ENCODE measurements at places on chromosomes 7 and 10. TPM values are rescaled to one million over a fixed set of nuclear protein-coding genes. Genes with fewer than 3 reads are reported as not detected.

Gene TFPI2
- polyA plus RNA-seq = 10.8 TPM

GRCh38 chr7:35605760-35606159 lies 89.2 kb downstream of the HERPUD2 start:
- DNase-seq = no peak

DNA sequence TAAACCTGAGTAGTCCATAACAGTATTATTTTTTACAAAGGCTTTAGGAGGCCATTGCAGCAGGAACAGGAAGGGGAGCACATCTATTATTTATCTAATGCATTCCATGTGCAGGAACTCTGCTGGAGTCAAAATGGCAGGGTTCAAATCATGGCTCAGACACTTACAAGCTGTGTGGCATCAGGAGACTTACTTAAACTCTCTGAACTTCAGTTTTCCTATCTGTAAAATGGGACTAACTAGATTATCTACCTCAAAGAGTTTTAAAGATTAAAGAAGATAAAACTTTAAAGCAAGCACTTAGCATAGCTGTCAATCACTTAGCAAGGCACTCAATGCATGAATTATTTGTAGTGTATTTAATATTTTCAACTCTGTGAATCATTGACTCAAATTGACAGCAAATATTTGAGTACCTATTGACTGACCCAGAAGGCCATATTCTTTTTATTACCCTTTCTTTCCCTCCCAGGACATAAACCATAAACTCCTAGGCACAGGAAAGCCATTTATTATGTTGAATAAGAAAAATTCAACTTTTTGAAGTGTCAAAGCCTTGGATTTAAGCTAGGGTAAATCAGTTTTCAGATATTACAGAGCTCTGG lies 115.8 kb upstream of the FAM204A start:
- DNase-seq = no peak

- DNase-seq = no peak
These were observed 131.0 kb upstream of the PPP2R2D start for GRCh38 chr10:131769571-131770410.

- DNase-seq = no peak
These were observed 45.2 kb downstream of the PNLIPRP3 start for GRCh38 chr10:116472891-116473290.

DNA sequence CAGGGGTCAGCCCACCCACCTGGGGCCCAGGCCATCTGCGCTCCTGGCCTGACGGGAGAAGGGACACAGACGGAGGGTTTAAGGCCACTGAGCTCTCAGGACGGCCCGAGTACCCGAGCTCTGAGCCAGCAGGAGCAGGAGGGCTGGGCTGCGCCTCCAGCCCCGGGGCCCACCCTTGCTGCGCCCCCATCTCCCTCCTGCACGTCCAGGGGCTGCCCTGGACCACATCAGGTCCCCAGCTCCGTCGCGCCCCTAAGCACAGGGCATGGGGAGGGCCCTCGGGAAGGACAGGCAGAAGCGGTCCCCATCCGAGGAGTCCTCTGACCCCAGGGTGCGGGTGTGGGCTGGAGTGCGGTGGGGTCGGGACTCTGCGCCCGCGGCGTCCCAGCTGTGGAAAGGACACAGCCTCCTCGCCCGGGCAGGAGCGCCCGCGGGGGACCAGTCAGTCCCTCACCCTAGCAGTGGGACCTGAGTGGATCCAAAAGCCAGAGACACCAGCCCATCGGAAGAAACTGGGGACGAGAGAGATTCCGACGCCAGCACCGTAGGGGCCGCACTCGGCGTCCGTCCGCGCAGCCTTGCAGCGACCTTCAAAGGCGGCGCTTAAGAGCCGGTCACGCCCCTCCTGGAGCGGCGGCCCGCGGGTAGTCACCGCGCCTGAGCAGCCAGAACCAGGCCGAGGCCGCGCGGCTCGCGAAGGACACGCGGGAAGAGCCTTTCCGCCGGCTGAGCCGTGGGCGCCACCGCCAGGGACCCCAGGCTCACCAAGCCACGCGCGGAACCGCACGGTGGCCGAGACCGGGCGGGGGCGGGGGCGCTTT lies 15.9 kb downstream of the CAMK2B start:
- DNase-seq = no peak
